ENCODE measurements at places on chromosomes 5 and 9.

DNA sequence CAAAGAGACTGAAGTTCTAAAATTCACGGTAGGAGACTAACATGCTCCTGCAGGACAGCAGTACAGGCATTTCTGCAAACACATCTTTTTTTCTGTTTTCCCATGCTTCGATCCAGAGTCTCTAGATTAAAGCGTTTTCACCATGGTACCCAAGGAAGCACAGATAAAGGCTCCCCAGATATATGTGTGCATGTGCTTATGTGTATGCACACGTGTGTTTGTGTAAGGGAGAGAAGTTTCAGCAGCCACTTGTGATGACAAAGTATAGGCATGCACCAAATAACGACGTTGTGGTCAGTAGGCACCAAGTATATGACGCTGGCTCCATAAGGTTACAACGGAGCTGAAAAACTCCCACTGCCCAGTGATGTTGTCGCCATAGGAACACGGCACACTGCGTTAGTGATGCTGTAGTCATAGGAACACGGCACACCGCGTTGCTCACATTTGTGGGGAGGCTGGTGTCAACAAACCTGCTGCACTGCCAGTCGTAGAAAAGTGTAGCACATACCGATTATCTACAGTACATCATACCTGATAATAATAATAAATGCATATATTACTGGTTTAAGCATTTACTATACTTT is 21.7 kb downstream of the MED10 start:
- no peak for DNase-seq

- DNase-seq = no peak
Observed at GRCh38 chr9:130518943-130519799, 60.2 kb upstream of the FUBP3 start.

DNA sequence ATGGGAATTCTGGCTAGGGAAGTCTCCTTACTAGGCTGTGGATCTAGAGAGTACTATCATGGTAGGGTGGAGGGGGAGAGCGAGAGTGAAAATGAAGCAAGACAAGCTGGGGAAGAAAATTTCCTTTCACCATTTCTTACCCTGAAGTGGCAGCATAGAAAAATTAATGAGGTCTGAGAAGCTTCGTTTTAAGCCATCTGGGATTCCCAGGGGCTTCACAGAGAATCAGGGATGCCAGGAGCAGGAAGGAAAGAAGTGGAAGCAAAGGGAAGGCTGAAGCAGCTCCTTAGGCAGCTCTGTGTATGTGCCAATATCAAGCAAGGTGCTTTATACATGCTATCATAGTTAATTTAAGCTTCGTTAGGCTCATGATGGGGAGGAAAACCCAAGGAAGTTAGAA is 169.9 kb downstream of the ZSWIM6 start:
- no peak for DNase-seq

DNA sequence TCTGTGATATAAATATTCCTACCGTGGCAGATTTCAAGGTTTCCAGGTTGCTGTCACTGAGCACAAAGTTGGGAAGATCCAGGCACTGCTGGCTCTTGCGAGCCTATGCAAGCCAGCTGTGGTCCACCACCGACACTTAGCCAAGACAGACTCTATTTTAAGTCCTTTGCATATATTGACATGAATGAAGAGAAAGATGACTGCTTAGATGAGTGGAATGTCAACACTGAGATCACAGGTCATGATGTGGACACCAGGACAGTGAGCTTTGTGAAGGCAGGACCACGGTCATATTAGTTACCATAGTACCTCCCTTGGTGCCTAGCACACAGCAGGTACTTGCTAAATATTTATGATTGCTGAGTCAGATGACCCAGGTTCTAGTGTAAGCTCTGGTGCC is 217.0 kb downstream of the PAPPA start:
- no peak for DNase-seq

- no peak for DNase-seq
Observed at GRCh38 chr9:134229466-134230091, 65.2 kb upstream of the RNU6ATAC start.

GRCh38 chr5:136192015-136192525 is 892 bp downstream of the SMIM32 start:
- no peak for DNase-seq

DNA sequence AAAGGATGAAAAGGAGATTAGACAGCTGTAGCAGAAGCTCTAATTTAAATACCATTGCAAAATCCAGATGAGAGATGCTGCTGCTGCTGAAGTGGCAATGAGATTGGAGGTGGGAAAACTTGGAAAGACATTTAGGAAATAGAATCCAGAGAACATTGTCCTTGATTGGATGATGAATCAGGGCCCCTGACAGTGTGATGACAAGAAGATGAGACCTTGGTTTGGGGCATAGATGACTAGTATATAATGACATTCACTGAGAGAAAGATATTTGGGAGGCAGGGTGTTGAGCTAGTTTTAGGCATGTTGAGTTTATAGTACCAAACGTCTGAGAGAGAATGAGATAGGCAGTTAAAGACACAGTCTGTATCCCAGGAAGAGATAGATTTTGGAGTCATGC is 311.5 kb upstream of the MPDZ start:
- no peak for DNase-seq

DNA sequence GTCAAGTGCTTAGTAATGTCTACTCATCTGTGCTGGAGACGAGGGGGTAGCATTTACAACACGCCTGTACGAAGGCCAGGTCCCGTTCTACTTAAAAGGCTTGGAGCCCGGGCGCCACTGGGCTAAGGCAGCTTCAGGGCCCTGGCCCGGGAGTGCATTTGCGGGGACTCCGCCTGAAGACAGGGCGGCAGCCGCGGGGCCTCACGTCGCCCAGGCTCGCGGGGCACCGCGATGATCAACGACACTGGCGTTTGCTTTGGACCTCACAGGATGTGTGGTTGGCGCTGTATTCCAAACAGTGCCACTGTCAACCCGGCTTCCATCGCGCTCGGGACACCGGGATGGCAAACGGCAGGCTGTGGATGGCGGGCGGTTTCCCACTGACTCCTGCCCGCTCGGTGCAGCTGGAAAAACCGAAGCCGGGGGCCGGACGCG is 1.1 kb upstream of the TENT4A start:
- peak; percentile 55 for DNase-seq

DNA sequence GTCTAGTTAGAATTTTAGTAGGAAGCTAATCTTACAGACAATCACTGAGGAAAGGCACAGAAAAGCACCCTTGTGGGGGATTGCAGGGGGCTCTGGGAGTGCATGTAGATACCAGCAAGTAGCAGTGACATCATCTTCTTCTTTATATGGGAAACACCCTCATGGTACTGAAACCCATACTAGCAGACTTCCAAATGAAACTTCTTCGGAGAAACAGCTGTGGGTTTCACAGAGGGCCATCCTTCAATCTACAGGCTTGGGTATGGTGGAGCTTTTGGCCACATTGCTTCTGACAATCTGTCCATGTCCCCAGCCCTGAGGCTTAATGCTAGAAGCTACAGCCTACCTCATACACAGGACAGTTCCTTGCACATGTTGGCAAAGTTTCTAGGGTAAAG is 165.2 kb upstream of the NFIB start:
- no peak for DNase-seq

GRCh38 chr5:121021681-121022080 is 557.6 kb downstream of the PRR16 start:
- no peak for DNase-seq

GRCh38 chr9:137296670-137297664 is 5.1 kb downstream of the NRARP start:
- DNase-seq = no peak

DNA sequence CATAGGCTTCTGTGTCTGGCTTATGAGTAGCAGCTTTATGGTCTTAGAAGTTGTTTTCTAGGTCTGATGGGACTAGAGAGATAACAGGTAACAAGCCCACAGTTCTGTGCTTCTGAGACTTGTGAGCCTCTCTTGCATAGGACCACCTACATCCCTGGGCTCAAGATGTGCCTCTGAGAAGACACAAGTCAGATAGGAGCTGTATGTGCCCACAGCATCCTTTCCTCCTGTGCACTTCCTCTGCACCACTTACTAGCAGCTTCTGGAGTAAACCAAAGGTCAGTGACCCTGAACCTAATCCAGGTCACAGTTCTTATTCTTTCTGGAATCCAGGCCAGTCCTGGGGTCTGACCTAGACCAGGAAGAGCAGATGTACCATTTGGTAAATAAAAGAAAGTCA is 40.0 kb downstream of the GALNT10 start:
- no peak for DNase-seq

GRCh38 chr5:168659286-168659847 is 80.2 kb upstream of the PANK3 start:
- no peak for DNase-seq

DNA sequence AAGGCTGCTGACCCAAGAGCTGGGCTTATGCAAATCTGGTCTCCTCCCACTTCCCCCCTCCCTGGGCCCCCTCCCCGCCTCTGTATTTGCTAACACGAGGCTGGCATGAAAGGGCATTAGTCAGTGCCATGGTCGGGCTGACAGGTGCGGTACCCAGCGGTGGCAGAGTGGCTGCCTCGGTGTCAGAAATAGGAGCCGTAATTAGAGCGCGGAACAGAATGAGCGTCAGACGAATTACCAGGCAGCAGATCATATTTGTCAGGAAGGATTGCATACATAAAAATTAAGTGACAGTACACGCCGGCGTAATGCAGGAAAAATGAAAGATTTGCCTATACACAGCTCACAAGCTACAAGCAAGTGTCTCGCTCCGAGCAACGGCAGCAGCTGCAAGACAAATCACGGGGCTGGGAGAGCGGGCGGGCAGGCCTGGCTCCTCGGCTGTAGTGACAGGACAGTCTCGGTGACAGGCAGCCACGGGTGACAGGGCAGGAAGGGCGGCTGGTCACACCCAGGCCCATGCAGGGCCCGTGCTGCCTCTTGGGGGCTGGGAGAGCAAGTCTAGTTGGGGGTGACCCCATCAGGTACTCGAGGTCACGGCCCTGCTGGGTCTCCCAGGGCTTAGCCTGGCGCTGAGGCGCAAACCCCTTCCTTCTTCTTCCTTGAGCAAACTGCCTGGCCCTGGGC is 72.4 kb downstream of the NEK6 start:
- DNase-seq = no peak

- no peak for DNase-seq
Observed at GRCh38 chr5:72842816-72843215, 26.4 kb downstream of the TNPO1 start.

GRCh38 chr5:66807743-66808142 is 211.6 kb downstream of the MAST4 start:
- DNase-seq = no peak

- no peak for DNase-seq
Observed at GRCh38 chr5:178769617-178770260, 39.3 kb upstream of the ZNF354A start.

DNA sequence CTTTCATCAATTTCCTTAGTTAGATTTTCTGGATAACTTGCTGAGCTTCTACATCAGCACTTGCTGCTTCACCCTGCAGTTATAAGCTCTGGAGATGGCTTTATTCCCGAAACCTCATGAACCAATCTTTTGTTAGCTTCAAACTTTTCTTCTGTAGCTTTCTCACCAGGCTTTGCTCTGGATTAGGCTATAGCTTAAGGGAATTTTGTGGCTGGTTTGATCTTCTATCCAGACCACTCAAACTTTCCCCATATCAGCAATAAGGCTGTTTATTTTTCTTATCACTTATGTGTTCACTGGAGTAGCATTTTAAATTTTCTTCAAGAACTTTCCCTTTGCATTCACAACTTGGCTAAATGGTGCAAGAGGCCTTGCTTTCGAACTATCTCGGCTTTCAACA is 1173.5 kb upstream of the NUDT12 start:
- no peak for DNase-seq

- DNase-seq = no peak
Observed at GRCh38 chr9:78286946-78287388, 10.0 kb upstream of the PSAT1 start.
